B cell (primary cell): ENCODE measurements at places on chromosomes 2 and 18. TPM values are rescaled to one million over a fixed set of nuclear protein-coding genes. Genes with fewer than 3 reads are reported as not detected.

The ELOA2 gene
- total RNA-seq: not detected in 2 replicates

DNA sequence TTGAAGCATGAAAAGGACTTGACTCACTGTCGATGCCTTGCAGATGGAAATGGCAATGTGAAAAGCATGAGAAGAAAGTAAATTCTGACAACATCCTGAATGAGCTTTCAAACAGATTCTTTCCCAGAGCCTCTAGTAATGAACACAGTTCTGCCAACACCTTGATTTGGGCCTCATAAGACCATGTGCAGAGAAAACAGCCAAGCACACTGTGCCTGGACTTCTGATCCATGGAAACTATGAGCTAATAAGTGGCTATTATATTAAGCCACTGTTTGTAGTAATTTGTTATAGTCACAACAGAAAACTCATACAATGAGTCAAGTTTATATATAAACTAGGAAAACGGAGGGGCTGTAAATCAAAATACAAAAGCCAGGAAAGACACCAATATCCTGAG, 477.3 kb downstream of the MBD2 start:
- H3K27ac ChIP-seq: no peak overlapping the region
- no peak for DNase-seq
- H3K36me3 ChIP-seq: no peaks in the 10 kb centered on the region
- no peak overlapping the region for H3K4me3 ChIP-seq

GRCh38 chr18:79832169-79832568, 34.4 kb downstream of the KCNG2 start:
- no peak for DNase-seq
- peaks cover under 1% of the 10 kb centered on the region for H3K4me1 ChIP-seq
- no peak overlapping the region for H3K27ac ChIP-seq
- H3K4me3 ChIP-seq: no peak overlapping the region
- H3K36me3 ChIP-seq: no peaks in the 10 kb centered on the region

DNA sequence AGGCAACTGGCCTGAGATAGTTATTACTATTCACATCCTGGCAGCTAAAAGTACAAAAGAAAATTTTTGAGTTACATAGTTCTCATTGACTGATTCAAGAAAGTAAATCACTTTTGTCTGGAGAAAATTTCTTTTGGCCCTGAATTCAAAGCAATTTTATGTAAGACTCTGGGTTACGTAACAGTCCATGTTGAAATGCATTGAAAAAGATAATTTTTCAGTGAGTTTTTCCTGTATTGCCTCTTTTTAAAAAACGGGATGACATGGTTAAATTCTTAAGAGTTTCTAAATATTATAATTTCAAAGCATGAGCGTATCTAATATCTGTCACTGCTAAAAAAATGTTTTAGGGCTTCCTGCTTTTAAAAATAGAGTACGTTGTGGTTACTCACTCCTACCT, 72.7 kb downstream of the ANKRD12 start:
- H3K36me3 ChIP-seq: peaks cover 34% of the 10 kb centered on the region
- H3K27me3 ChIP-seq: no peaks in the 10 kb centered on the region
- no peaks in the 10 kb centered on the region for H3K4me1 ChIP-seq
- DNase-seq: no peak

The MC5R gene
- total RNA-seq: not detected in 2 replicates
